Effector CD8-positive, alpha-beta T cell (primary cell): ENCODE measurements at places on chromosomes 5 and 9.

GRCh38 chr9:114638404-114638803 lies 19.2 kb downstream of the TEX53 start:
- DNase-seq = no peak

GRCh38 chr9:126561582-126561981 lies 52.1 kb upstream of the LMX1B start:
- DNase-seq = no peak

GRCh38 chr5:1763960-1764605 lies 35.6 kb downstream of the MRPL36 start:
- DNase-seq = no peak

DNA sequence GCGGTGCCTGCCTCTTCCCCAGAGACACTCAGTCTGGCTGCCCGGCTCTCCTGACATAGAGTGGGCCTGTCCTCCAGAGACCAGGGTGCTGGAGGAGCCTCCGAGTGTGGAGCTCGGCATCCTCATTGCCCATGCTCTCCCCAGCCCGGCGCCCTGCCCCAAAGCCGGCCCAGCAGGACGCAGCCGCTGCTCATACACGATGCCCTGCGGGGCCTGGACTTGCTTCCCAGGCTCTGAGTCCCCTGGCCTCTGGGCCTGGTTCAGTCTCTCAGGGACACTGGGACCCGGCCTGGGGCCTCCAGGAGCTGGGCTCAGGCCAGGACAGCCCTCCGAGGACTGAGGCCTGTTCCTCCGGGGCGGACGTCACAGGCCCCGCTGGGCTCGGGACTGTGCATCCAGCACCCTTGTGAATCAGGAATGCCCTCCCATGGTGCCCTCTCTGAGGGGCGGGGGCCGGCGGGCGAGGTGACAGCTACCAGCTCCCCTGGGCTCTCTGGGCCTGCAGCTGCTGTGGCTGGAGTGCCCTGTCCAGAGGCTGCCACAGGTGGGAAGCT lies 23.2 kb downstream of the TPPP start:
- DNase-seq = no peak
